ENCODE measurements at places on chromosomes 6 and 20.
A peak's percentile ranks its signal among the peaks of the same experiment; 100 is the strongest.

- peak; percentile 86 for DNase-seq
These were observed 42.3 kb upstream of the NAA20 start for GRCh38 chr20:19974630-19975435.

DNA sequence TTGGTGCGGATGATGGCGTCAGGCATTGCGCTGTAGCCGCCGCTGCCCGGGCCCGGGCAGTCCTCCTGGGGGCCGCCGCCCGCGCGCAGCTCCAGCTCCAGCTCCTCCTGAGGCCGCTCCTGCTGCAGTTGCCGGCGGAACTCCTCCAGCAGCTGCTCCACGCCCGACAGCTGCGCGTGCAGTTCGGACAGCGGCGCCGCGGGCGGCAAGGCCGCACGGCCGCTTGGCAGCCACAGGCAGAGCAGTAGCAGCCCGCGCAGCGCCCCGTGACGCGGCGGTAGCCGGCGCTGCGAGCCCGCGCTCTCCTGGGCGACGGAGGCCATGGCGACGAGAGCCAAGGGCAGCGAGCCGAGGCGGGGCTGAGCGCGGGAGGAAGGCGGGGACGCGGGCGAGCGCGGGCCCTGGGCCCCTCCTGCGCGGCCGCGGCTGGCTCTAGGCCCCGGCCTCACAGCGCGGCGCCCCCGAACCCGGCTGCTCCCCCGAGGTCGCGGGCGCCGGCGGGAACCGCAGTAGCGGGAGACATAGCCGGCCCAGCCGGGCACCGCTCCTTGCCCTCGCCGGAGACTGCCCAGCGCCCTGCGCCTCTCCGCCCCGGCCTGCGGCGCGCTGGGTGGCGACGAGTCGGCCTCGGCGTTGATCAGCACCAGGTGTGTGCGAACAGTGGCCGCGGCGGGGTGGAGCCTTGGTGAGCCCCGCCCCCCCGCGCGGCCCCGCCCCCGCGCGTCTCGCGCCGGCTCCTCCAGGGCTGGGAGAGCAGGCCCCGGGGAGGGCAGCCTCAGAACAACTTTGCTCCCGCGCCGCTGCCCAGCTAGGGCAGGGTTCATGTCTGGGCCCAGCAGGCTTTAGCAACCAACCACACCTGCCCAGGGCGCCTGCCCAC lies at the start of gene LRP11:
LRP11 (minus strand) TSS at position 662 of the 880 bp plus-strand sequence; CDS start at position 323, 339 bp downstream.
- peak; percentile 86 for DNase-seq

DNA sequence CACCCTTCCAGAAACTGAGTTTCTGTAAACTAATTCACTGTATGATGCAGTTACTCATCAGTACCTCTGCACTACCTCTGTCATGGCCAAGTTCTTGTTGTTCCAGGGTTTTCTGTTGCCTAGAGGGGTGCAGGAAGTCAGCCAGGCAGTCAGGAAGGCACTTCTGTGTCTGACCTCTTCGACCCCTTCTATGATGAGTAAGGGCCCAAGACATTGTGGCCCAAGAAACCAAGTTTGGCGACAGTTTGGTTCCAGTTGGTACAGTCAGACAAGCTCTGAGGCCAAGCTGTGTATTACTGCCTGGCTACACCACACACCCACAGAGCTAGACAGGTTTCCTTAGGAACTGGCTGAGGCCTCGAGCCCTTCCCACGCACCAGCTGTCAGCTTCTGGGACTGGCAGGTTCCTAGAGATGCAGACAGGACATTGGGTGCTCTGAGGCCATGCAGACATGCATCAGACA lies 41.2 kb downstream of the TRAF3IP2 start:
- peak; percentile 77 for DNase-seq

DNA sequence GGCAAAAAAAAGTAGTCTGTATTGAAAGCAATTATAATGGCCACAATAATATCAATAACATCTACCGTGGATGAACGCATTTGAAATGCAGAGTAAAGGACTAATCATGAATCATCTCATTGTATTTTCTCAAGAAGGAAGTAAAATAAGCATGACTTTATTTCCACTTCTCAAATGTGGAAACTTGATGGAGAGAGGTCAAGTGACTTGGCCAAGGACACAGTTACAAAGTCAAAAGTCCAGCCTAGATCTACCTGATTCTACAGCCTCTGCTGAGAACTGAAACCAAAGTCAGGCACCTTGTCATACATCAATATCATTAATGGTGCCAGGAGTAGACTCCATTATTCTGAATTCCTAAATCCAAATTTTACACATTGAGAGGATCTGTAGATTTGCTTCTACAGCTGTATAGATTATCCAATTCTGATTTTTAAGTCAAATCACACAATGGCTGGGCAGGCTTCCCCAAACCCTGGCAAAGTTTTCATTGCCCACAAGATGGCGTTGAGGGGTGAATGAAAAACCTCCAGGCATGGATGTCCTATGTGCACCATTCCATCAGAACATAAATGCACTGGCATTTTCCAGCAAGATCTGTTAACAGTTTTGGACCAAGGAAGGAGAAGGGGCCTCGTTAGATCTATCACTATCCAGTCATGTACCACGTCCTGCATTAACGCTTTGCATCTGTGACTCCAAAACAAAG lies 423.1 kb downstream of the MAFB start:
- peak; percentile 32 for DNase-seq

- peak; percentile 66 for DNase-seq
These were observed 102.8 kb downstream of the MOXD1 start for GRCh38 chr6:132298344-132298949.

DNA sequence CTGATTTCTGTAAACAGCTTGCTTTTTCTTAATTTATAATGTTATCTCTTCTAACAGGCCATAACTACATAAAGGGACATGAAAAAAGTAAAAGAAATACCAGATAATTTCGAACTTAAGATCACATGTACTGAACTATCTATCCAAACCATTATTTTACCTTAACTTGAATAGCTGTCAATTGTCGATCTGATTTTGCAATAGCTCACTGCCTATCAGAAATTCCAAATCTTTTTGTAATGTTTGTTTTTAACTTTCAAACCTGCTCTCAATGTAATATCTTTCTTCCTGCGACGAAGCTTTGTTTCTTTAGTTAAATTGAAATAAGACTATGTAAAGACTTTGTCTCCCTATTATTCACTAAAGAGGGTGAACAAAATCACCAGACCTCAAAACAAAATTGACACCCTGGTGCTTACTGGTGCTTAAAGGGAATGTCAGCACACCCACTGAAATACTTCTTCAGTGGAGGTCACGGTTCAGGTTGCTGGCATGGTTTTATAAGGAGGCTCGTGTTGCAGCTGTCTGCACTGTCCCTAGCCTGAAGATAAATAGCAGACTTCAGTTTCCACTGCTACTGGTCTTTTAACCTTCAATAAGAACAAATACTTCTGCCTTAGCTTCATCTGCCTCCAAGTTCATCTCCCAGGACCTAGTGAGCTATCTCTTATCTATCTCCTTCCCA lies 117.5 kb upstream of the QKI start:
- no peak for DNase-seq

- no peak for DNase-seq
These were observed 392.5 kb downstream of the CDH4 start for GRCh38 chr20:61644378-61645076.

DNA sequence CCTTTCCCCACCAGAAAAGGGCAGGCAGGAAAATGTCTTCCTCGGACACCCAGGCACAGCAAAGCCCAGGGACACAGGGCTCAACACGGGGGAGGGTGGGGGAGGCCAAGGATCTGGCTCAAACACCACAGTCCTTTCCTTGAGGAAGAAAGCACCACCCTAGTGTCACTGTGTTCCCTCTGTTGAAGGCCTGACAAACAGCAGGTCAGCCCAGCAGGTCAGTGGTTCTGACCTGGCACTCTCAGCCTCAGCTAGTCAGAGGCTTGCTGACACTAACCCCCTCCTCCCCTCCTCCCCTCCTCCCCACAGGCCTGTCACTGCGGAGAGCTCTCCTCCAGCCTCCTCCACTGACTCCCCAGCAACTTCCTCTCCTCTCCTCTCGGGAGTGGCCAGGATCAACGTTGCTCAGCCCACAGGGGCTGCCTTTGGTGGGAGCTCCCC lies 239.6 kb downstream of the LRFN2 start:
- no peak for DNase-seq

- no peak for DNase-seq
These were observed 351.9 kb upstream of the PRND start for GRCh38 chr20:4369798-4370124.

DNA sequence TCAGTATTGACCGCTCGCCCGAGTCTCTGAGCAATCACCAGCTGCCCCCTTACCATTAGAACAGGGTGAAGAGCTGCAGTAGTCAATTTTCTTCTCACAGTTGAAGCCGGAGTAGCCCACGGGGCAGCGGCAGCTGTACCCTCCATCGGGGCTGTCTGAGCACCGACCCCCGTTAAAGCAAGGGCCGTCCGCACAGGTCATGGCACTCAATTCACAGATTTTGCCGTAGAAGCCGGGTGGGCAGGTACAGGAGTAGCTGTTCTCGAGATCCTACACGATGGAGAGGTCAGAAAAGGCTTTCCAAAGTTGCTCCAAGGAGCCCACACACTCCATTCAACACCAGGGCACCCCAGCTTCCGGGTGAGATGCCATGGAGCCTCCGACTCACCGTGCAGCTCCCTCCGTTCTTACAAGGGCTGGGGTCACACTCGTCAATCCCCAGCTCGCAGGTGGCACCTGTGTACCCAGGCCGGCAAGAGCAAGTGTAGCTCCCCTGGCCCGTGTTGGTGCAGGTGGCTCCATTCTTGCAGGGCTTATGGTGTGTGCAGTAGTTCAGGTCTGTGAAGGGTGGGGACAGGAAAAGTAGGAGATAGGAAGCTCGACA lies 5.9 kb downstream of the DLL1 start:
- no peak for DNase-seq

GRCh38 chr20:44644230-44644617 lies 7.3 kb downstream of the ADA start:
- no peak for DNase-seq

DNA sequence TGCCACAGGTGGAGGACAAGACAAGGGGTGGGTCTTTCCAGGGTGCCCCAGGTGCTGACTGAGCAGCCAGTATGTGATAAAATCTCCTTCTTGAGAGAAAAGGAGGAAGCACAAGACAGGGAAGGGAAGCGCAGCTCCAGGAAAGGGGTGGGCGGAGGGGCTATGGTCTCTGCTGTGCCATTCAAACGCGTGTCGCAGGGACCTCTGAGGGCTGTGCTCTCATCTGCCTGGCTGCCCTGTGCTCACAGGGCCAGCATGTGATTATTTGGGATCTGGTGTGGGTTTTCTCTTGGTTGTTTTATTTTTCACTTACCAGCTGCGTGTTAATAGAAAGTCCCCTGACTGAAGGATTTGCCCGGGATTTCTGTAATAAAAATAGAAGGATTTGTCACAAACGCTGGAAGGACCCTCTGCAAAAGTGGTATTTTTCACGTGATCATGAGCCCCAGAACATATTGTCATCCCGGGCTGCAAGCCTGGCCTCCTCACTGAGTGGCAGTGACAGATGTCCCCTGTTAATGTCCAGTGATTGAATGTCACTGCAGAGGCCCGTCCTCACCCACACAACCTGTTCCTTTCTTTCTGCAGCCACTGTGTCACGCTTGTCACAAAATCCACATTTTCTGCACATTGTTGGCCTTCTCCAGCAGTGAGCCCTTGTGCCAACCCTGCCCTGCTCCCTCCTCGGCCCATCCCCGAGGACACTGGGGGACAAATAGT lies 35.0 kb upstream of the VSX1 start:
- no peak for DNase-seq

DNA sequence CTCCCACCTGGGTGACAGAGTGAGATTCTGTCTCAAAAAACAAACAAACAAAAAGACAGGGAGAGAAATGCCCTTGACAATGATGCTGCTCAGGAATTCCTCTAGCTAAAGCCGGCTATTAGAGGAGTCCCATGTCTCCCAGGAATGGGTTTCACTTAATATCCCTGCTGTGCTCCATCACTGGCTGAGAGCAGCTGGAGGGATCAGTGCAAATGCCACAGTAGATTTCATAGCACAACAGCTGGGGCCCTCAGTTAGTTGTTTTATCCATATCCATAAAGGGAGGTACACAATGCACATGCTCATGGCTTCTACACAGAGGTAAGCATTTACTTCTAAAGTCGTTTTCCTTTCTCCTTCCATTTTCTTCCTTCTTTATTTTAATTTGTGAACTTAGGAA lies 742.0 kb upstream of the POU3F2 start:
- no peak for DNase-seq

DNA sequence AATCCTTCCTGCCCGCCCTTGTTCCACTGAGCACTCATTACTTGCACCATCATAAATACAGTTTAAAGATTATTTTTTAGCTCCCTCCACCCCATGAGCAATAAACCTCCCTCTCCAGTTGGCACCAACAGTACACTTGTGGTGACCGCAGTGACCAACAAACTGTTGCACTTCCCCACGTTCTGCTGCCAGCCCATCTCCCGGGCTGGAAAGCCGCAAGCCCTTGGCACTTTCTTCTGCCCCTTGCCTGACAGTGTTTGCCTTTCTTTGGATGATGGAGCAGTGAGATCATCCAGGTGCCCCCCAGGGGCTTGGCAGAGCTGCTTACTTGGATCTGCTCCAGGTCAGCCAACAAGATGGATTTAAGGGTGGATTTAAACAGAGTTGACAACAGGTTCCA lies 21.6 kb downstream of the KCNB1 start:
- DNase-seq, result no peak

- peak; percentile 13 for DNase-seq
These were observed at the start of gene FNDC1 for GRCh38 chr6:159169193-159169555. Gene FNDC1 (plus strand): TSS chr6:159169400. CDS start chr6:159169597, 197 bp downstream.

DNA sequence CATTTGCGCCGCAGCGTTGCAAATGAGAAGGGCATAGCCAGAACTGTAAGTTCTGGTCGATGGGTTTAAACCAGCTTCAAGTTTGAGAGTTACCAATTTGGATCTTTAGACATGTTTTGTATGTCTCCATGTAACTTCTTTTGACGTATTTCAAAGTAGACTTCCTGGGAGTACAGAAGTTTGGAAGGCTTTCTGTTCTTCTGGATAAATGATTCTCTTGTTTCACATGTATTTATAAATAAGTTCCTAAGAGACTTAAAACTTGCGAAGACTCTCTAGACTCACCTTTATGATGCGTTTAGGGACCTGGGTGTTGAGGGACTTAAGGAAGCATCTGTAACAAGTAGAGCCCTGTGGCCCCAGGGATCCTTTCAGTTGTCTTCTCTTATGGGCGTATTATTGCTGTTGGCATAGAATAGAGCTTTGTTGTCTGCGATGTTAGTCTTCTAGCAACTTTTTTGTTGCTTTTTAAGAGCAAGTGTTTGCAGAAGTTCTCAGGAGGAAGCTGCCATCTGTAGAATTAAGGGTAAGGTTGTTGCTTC lies 1.3 kb downstream of the CDYL start:
- DNase-seq, result peak; percentile 22

All from ELR (cell line).